ENCODE measurements at places on chromosomes 6 and 20.

DNA sequence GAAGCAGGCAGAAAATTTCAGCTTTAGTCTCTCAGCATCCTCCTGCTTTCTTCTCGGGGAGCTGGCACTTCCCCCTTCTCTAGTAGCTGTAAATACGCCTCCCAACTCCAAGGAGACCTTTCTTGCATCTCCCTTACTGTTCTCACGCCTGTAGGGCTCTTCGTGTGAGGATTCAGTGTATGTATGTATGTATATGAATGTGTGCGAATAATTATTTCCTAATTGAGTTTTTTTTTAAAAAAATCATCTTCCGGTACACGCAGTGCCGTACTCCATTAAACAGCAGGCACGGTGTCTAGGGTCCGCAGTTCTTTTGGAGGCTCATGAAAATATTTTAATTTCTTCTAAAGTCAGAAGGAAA lies 85.4 kb downstream of the HFE start:
- peak; percentile 56 for DNase-seq

DNA sequence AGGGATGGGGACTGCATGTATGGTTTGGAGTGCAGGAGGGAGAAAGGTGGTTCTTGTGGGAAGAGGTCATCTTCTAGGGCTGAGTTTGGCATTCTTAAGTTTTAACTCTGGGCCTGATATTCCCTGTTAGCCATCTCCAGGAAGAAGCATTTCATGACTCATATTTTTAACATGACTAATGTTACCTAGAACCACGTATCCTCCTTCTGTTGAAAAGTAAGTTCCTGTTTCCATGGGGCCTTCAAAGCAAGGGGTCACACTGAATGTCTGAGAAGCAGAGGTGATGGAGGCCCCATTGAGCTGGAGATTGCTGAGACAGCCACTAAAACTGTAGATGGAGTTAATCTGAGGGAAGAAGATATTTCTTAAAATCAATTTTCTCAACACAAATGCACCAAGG lies 30.2 kb downstream of the FAM229B start:
- peak; percentile 16 for DNase-seq

DNA sequence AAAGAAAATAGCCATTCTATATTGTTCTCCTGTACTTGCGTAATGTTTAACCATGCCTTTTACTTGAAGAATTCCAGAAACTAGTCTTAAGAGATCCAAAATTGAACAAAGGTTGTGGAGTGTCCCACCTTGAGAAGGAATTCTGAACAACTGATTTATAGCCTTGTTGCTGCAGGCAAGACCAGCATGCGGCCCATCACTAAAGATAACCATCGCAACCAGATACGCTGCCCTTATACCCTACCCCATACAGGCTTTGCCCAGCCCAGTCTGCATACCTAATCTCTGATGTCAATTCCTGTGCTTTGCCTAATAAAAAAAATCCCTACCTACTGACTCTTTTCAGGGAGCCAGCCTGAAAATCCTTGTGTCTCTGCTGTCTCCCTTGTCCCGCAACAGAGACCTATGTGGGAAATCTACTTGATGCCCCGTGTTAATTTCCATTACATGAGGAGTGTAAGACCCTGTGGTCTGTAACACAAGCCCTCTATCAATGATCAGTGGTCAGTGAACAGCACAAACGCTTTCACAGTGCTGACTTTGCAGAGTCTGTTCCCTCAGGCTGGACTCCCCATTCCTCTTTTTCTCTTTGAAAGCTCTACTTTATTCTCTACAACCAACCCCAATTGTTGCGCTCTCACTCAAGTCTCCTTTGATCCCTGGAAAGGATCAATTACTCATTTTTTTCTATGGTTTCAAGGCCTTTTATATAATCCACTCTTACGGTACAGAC lies 125.7 kb upstream of the BTBD3 start:
- DNase-seq = no peak

DNA sequence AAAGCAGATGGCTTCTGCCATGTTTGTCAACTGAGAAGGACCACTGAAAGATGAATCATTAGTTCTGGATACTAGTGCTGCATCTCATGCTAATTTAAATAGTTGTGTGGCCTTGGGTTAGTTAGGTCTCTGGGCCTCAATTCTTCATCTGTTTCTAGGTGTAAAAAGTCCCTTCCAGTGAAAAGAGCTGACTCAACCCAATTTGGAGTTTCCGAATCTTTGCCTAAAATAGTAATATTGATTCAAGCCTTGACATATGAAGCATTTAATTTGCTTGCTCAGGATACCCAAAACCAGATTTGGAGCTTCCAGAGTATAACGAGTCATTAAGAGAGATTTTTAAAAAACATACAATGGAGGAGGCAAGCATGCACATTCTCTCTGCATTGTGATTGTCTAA lies 163.9 kb downstream of the LMBRD1 start:
- no peak for DNase-seq

- peak; percentile 33 for DNase-seq
Measured at GRCh38 chr6:105209950-105210706, 30.3 kb upstream of the POPDC3 start.

GRCh38 chr20:25380945-25381614 lies 9.6 kb downstream of the ABHD12 start:
- DNase-seq = no peak

DNA sequence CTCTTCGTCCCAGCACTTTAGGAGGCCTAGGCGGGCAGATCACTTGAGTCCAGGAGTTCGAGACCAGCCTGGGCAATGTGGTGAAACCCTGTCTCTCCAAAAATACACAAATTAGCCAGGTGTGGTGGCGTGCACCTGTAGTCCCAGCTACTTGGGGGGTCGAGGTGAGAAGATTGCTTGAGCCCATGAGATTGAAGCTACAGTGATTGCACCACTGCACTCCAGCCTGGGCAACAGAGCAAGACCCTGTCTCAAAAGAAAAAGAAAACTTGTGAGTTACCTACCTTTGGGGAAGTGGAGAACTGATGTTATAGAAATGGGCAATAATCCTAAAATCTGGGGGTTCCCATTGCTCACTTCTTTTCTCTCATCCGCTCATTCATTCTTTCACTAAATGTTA lies 58.0 kb downstream of the E2F3 start:
- no peak for DNase-seq

All from inflammatory macrophage treated with lipopolysaccharide for 4 hours (primary cell).